ENCODE measurements at places on chromosomes 7 and 10.

DNA sequence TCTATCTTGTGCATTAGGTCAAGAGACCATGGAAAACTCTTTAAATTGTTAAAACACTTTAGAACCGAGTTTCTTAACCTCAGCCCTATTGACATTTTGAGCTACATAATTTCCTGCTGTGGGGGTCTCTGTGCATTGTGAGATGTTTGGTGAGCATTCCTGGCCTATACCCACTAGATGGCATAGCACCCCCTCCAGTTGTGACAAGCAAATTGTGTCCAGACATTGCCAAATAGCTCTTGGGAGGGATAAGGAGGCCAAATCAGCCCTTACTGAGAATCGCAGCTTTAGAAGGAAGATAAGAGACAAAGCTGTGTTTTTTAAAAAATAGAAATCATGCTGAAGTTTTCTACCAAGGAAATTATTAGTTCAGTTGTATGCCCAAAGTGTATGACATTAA lies 1158.5 kb upstream of the C7orf33 start:
- no peak for DNase-seq

DNA sequence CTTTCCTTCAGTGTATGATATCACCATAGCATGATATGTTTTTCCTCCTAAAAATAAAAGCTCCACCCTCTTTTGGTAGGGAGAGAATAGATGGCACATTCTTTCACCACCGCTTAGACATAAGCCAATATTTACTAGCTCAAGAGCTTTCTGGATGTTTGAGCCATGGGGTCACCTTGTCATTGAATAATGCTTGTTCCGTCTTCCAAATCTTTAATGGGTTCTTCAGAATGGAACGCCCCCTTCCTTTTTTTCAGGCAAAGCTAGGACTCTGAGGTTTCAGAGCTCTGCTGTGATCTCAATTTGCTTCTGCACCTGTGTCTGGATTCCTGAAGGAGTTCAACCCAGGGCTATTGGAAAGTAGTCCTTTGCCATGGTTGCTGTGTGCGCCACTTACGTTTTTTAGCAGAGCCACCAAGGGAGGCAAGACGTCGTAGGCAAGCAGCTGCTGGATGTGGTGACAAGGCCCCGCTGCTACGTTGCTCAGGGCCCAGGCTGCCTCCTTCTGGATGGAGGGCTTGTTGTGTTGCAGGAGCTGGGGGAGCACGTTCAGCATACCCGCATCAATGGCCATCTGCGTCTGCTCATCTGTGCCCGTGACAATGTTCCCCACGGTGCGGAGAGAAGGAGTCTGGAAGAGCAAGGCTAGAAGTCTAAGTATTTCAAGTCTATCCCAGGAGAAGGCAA lies 23.2 kb downstream of the KPNA7 start:
- DNase-seq, result no peak

DNA sequence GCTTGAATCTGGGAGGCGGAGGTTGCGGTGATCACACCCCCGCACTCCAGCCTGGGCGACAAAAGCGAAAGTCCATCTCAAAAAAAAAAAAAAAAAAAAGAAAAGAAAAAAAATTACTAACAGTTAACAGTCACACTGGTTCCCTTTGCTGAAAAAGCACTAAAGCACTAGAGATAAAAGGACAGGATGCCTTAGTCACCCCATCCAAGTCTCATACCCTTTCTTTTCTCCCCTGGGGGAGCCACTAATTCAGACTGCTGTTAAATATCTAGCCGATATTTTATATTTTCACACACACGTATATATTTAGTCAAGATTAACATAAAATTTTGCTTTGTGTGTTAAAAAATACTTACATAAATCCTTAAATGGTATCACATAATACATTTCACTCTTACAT lies 25.2 kb downstream of the BAIAP2L1 start:
- no peak for DNase-seq

- DNase-seq, result no peak
Measured at GRCh38 chr7:88310956-88311674, 4.4 kb upstream of the STEAP4 start.

GRCh38 chr10:12073526-12073925 lies 4.8 kb downstream of the DHTKD1 start:
- DNase-seq, result no peak

DNA sequence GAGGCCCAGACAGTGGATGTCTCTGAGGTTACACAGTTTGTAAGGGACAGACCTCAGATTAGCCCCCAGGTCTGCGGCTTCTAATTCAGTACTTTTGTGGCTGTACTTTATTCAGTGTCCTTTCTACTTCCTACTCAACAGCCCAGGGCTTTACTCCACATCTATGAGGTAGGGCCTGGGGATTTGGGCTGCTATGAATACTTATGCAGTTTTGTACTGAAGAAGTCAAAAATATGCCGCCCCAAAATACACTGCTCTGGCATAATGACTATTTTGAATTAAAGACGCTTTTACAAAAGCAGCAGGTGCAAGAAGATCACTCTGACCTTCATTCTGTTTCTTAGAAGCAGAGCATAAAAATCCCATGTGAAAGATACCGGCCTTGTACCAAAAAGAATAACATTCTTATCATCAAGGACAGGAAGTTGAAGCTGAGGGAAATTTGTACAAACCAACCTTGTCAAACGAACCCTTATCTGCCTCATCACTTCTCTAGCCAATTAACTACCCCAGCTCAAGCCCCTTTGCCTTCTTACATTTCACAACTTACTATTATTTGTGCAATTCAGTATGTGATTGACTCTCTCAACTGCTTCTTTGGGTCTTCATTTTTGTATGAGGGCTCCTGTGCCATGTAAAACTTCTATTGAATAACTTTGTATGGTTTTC lies 26.1 kb upstream of the TRUB1 start:
- DNase-seq, result no peak

DNA sequence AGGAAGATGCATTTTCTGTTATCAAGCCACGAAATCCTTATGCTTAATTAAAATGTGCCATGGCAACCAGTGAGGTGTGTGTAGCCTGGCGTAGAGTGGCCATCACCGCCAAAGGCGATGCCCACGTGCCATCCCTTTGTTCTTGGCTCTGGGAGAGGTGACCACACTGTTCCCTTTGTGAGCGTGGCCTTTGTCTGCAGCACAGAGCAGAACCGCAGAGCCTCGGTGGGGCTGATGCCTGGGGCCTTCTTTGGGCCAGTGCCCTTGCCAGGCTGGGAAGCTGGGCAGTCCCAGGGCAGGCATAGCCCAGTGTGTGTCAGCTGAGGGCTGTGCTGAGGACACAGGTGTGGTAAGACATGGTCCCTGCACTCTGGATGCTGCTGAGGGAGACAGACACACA lies 48.3 kb downstream of the BUB3 start:
- no peak for DNase-seq

DNA sequence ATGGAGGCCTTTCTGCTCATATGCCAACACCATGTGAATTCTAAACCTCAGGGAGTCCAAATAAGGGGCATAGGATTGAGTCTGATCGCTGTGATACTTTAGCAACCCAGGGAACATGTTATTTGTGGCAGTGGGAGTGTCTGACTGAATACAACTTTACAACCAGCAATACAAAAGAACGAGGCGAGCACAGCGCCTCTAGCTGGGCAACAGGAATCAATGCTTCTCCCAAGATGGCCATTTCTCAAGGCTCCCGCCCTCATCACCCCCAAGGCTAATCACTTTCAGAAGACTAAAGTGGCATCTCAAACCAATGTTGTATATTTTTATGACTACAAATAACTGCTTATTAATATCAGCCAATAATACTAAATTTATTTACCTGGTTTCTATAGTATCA lies 28.1 kb downstream of the YWHAG start:
- no peak for DNase-seq

GRCh38 chr7:120898715-120899499 lies 41.0 kb upstream of the TSPAN12 start:
- DNase-seq, result no peak

DNA sequence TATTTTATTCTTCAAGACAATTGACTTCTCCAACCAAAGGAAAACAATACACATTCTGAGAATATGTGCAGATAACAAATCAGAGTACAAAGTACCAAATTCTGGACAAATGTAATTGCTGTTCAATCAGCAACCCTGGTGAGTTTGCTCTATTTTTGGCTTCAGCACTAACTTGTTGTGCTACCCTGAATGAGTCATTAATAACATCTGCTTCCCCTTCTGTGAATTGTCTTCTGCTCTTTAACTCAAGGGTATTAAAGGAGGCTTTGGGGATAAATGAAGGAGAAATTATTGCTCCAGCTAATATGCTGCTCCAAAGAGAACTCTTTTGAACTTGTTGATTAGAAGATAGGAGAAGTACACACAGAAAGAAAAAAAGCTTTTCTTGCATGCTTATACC lies 459.3 kb downstream of the HTR7 start:
- no peak for DNase-seq

DNA sequence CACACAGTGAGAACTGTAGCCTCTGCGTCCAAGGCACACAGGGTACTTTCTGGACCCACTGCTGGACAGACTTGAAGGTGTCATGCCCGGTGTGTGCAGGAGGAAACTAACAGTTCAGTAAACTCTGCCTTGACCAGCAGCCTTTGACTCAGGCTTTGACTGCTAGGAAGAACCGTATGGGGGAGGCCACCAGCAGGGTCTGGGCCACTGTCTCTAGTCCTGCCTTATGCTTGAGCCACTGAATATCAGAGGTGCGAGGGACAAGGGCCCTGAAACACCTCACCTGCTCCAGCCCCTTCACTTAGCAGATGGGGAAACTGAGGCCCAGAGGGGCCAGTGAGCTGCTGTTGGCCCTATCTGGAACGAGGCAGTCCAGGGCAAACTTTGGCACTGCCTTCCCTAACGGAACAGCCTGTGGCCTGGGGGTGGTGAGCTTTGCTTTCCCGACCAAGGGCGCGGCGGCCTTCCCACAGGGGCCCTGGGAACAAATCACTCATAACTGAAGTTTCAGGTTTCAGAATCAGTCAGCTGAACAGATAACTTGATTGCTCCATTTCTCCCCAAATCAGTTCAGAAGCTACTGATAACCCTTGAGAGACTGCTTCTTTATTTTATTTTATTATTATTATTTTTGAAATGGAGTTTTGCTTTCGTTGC lies 130.0 kb downstream of the FAM53B start:
- DNase-seq, result peak; percentile 31

- no peak for DNase-seq
Measured at GRCh38 chr10:123995461-123996131, 97.8 kb downstream of the CHST15 start.

- DNase-seq, result no peak
Measured at GRCh38 chr10:79627075-79627474, 16.3 kb downstream of the SFTPA1 start.

GRCh38 chr10:29804025-29804852 lies 169.5 kb upstream of the SVIL start:
- no peak for DNase-seq

- no peak for DNase-seq
Measured at GRCh38 chr10:93028883-93029282, 31.7 kb upstream of the CYP26C1 start.

- DNase-seq, result no peak
Measured at GRCh38 chr7:6163402-6163801, 109.0 kb downstream of the CYTH3 start.

GRCh38 chr7:21476429-21476828 lies 48.5 kb downstream of the SP4 start:
- DNase-seq, result no peak

- no peak for DNase-seq
Measured at GRCh38 chr10:12353399-12354242, 4.3 kb downstream of the CAMK1D start.

GRCh38 chr10:31352436-31353226 lies 33.6 kb downstream of the ZEB1 start:
- no peak for DNase-seq

DNA sequence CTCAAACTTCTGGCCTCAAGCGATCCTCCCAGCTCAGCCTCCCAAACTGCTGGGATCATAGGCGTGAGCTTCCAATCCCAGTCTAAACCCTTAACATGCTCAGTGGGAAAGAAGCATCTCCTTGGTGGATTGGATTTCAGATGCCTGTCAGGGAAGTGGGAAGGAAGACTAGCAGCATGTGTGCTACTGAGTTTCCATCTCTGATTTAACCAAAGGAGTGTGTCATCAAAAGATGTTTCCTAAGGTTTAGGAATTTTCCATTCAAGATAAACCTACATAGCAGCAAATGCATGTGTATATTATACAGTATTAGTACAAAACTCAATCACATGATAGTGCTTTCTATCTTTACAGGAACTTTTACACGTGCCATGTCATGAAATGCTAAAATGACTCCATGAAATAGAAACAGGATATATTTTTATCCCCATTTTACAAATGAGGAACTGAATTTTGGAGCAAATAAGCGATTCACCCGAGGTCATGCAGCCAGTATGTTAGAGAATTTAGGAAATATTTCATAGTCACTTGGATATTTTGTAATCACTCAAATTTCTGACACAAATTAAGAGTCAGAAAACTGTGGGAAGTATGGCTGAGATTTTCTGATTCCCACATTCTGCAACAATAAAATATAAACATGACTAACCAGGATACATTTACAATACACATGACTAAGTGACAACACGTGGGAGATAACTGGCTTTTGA lies 11.4 kb upstream of the TMEM26 start:
- DNase-seq, result no peak

DNA sequence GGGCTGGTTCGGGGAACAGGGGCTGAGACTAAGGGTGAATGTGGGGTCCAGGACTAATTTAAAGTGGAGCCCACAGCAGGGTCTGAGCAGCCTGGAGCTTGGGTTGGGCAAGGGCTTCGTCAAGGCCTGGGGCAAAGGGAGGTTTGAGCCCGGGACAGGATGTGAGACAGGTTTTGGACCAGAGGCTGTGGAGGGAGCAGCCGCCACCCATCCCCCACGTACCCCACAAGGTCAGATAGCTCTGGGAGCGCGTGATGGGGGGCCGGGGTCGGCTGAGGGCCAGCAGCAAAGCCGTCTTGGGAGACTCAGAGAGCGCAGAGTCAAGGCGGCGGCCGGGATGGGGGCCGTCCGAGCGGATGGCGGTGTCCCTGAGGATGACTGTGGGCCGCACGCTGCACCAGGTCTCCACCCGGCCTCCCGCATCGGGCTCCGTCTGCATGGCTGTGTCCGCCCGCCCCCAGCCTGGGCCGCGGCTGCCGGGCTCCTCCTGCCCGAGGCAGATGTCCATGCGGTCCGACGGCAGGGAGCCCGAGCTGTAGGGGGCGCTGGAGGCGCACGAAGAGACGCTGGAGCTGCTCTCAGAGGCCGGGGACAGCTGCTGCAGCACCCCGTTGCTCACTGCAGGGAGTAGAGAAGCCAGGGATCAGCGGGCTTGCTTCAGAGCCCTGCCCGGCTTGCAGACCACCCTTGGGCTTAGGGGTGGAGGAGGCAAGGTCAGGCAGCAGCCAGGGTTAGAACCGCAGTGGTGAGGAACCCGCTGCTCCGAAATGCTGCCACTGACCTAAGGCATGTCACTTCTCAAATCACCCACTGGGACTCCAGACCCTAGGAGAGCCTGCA lies 12.1 kb downstream of the PDZD7 start:
- peak; percentile 45 for DNase-seq

- DNase-seq, result no peak
Measured at GRCh38 chr7:51265066-51265907, 51.3 kb downstream of the COBL start.

- no peak for DNase-seq
Measured at GRCh38 chr10:14556285-14556956, 218.3 kb downstream of the FAM107B start.

- DNase-seq, result no peak
Measured at GRCh38 chr10:70958396-70958795, 70.0 kb upstream of the PCBD1 start.
